ENCODE measurements at places on chromosomes 3 and 15.
A peak's percentile ranks its signal among the peaks of the same experiment; 100 is the strongest.

DNA sequence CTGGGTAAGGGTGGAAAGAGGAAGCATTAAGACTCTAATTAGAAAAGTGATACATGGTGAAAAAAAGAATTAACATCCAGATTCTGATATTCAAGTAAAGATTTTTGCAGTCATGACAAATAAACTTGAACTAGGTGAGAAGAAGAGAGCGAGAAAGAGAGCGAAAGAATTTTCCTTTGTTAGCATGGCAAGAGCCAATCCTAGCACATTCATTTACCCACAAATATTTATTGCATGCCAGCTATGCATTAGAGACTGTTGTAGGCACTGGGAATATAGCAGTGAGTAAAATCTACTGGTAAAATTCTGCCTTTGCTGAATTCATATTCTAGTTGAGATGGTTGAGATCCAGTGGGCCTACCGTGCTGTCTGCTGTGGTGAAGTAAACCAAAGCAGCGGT is 177.9 kb upstream of the DPH6 start:
- DNase-seq = no peak

DNA sequence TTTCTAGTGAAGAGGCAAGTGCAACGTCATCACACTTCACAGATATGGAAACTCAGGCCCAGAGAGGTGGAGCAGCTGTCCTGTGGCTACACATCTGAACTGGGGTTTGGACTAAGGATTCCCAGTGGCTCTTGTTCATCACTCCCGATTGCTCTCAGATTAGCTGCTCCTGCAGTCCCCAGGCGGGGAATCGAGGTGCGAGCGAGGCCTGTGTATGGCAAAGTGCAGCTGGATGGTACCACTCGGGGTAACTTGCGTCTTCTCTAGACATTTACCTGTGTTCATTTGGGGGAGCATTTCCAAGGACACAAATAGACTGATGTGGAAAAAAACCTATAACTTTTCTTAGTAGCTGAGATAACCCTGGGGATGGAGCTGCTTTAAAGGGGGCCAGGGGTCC is 45.9 kb upstream of the TRPM1 start:
- DNase-seq = no peak

DNA sequence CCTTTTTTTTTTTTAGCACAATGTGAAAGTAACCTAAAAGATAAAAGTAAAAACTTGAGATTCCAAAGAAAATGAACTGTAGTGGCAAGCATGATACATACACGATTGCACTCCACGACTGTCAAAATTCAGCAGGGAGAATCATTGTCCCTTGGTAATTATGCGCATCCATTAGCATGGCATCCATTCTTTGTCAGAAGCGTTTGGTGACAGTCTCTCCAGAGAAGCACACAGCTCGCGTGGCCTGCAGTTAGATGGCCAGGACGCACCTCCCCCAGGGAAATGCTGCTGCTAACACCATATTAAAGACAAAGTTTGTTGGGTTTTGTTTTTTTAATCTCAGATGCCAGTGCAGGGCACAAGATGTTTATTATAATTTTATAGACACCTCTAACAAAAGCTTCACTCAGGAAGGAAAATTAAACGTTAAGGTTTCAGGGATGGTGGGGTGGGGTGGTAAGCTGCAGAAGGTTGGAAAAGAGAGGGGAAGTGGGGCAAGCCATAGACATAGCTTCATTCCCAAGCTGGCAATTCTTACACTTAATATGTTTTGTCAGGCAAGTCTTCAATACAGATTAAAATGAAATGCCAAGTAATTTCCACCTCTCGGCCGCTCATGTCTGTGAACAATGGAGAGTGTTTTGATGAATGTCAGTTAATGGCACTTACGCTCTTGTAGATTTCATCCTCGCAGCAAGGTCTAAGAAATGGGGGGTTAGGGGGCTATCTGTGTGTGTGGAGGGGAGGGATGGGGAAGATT is 142.8 kb upstream of the TOPAZ1 start:
- DNase-seq = no peak

DNA sequence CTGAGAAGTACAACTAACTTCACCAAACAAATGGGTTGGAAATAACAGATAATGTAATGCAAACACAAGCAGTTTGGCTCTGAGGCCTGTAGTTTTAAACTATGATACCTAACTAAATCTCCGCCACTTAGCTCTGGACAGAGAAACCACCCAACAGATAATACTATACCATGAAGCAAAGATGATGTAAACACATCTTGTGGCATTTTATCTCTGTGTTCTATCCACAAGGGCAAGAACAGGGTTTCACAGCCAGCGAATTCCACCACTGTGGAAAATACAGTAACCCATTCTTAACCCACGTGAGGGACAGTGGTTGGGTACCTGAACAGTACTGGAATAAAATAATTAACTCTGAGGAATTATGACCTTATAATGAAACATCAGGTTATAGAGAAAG is 93.6 kb downstream of the P3H2 start:
- no peak for DNase-seq

- no peak for DNase-seq
Measured at GRCh38 chr3:13009132-13009945, 63.9 kb downstream of the IQSEC1 start.

GRCh38 chr3:184757022-184757651 is 45.3 kb upstream of the MAGEF1 start:
- no peak for DNase-seq

DNA sequence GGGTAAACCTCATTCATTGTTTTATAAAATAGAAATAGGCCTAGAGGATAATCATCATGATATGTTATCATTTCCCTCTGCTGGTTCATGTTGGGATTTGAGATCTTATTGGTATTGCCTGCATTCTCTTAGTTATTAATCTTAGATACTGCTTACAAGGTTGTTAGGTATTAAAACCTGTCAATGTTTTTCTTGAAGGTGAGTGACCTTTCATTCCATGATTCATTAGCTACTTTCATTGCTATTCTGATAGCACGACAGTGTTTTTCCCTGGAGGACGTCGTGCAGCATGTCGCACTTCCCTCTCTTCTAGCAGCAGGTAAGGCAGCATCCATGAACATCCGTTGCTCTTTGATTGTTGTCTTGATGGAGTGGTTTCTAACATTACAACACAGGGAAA is 17.1 kb downstream of the P2RY12 start:
- no peak for DNase-seq

GRCh38 chr3:9508781-9509180 is 44.8 kb downstream of the LHFPL4 start:
- no peak for DNase-seq

- DNase-seq = no peak
Measured at GRCh38 chr15:75069301-75069925, 46.0 kb downstream of the PPCDC start.

GRCh38 chr3:132654721-132655120 is 4.9 kb downstream of the ACAD11 start:
- DNase-seq = no peak

GRCh38 chr3:152272771-152273242 is 4.1 kb downstream of the MBNL1 start:
- no peak for DNase-seq

- DNase-seq = no peak
Measured at GRCh38 chr15:98390946-98391530, 257.3 kb upstream of the IGF1R start.

DNA sequence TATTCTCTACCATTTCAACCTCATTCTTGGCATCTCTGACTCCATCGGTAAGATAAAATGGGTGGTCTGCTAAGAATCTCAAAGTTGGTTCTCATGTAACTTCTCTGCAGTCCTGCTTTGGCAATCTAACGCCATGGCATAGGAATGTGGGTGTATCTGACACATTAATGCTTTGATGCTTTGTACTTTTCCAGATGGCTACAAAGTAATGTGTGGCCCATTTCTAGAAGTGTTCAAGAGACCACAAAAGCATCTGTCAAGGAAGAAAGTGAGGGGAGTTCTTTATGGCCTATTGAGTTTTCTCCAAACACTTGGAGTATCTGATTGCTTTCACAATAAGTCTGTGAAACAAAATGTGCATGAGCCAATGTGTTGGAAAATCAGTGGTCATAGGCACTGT is 339.9 kb upstream of the TGFBR2 start:
- no peak for DNase-seq

DNA sequence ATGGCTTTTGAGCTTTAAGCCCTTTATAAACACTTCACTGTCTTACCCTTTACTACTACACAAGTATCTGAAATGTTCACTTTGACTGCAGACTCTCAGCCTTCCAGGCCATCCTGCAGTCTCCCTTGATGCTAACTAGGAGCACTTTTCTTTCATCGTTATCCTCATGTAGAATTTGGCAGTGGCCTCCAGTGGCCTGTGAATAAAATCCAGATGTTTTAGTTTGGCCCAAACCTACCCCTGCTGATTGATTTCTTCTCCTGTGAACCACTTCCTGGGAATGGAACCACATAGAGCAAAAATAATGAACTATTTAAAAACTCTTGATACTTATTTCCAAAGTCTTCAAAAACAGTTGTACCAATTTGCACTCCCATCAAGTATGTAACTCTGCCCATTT is 271.9 kb downstream of the FEZF2 start:
- no peak for DNase-seq

DNA sequence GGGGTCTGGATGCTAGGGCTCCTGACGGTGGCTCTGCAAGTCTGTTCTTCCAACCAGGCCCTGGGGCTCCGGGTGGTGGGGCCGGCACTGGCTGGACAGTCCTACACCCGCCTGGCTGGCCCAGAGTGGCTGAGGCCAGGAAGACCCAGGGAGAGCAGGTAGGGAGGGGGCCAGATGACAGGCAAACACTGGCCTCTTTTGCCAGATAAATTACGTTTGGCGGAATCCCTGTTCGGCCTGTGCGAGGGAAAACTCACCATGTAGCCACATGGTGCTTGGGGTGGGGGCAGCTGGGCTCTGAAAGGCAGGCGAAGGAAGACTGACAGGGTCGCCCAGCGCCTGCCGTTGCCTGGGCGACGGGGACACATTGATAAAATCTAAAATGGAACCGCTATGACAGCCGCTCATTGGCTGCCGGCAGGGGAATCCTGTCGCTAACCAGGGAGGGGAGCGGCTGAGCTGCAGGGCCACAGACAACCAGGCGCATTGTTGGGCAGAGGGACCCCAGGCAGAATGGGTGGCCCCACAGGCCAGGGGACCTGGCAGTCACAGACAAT is 30.4 kb downstream of the IQSEC1 start:
- DNase-seq = no peak

GRCh38 chr3:176087066-176087697 is 1110.1 kb downstream of the TBL1XR1 start:
- no peak for DNase-seq

DNA sequence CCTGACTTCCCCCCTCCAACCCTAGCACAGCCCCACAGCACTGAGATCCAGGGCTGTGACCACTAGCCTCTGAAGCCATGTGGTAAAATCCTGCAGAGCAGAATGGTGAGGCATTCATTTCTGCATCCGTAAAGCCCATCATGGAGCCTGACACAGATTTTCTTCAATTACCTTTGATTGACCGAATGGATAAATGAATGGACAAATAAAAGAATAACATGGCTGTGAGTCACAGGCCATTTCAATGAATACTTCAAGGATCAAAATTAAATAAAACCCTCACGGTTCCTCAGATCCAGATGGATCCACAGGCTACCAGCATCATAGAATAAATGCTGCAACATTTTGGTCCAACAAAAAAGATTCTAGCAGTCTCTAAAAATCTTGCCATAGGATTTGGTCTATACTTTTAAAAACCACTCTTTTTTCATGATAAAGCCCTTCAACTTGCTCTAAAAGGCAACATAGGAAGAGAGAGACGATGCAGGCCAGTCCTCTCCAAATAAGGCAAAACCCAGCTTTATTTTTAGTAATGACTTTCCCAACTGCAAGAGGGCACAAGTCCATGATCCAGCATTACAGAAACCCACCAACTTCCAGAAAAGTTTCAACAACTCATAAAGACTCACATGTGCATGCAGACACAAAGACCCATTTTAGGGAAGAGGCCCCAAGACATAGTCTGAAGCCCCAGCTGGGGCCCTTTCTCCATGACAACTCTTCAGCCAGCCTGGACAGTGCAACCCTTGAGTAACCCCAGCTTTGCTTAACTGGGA is 52.4 kb upstream of the MRPS22 start:
- DNase-seq = no peak

DNA sequence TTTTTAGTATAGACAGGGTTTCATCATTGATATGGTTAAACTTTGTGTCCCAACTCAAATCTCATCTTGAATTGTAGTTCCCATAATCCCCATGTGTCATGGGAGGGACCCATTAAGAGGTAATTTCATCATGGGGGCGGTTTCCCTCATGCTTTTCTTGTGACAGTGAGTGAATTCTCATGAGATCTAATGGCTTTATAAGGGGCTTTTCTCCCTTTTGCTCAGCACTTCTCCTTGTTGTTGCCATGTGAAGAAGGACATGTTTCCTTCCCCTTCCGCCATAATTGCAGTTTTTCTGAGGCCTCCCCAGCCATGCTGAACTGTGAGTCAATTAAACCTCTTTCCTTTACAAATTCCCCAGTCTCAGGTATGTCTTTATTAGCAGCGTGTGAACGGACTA is 20.2 kb upstream of the ZNF710 start:
- DNase-seq = no peak

- peak; percentile 11 for DNase-seq
Measured at GRCh38 chr3:31957106-31957505, 24.0 kb downstream of the OSBPL10 start.

DNA sequence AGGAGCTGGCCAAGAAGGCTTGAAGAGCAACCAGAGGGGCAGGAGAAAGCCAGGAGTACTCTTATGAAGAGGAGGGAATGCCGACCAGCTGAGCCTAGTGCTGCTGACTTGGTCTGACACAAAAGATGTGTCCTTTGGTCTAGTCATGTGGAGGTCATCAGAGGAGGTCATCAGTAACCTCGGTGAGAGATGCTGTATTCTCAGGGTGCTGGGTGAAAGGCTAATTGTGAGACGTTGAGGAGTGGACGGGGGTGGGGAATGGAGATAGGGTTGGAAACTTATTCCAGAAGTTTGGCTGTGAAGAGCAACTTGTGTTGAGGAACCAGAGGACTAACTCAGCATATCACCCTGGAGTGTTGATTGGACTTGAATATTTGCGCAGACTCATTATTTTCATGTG is 5.5 kb downstream of the CRTC3 start:
- DNase-seq = no peak

GRCh38 chr3:36562945-36563344 is 182.6 kb downstream of the STAC start:
- no peak for DNase-seq

GRCh38 chr3:20576228-20576627 is 390.2 kb upstream of the SGO1 start:
- DNase-seq = no peak

DNA sequence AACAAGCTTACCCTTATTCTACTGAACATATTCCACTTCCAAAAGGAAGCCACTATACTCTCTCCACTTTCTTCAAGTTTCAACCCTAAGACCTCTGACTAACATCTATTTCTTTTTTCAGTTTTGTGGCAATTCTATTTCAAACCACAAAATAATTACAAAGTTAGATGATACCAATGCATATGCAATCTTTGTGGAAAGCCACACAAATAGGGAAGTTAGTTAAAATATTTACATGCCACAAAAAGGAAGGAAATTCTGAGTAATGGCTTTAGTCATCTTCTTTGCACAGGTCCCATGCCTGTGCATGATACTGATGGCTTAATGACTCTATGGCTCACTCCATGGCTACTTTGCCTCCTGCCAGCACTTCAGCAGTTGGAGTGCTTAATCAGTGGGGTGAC is 57.0 kb upstream of the MCTP2 start:
- no peak for DNase-seq

Data from dermis microvascular lymphatic vessel endothelial cell (primary cell).